ENCODE measurements at places on chromosomes 7 and 10.

DNA sequence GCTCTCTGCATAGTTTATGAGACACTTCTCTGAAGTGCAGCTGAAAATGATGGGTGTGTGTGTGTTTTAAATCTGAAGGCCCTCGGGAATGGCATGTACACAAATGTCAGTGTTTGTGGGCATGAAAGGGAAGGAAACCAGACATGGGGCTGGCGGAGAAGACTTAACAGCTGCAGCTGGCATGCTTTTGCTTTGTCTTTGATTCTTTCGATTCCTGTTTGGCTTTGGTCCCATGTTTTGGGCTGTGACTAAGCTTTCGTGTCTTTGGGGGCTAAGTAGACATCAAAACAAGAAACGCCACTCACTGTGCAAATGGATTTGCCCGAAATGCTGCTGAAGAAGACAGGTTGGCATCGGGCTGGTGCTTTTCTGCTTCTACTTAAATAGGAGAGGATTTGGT, 179.3 kb downstream of the PFKFB3 start:
- no peak for DNase-seq

- DNase-seq: no peak
Measured at GRCh38 chr7:99437946-99438572, 539 bp downstream of the PTCD1 start.

GRCh38 chr7:87128861-87129267, 23.4 kb upstream of the DMTF1 start:
- no peak for DNase-seq

GRCh38 chr10:9621216-9621615, 1396.5 kb upstream of the CELF2 start:
- no peak for DNase-seq

GRCh38 chr10:10314626-10315025, 703.0 kb upstream of the CELF2 start:
- DNase-seq: no peak

- no peak for DNase-seq
Measured at GRCh38 chr7:141039376-141039775, 24.6 kb upstream of the MRPS33 start.

- no peak for DNase-seq
Measured at GRCh38 chr7:81719865-81720264, 50.0 kb downstream of the HGF start.

DNA sequence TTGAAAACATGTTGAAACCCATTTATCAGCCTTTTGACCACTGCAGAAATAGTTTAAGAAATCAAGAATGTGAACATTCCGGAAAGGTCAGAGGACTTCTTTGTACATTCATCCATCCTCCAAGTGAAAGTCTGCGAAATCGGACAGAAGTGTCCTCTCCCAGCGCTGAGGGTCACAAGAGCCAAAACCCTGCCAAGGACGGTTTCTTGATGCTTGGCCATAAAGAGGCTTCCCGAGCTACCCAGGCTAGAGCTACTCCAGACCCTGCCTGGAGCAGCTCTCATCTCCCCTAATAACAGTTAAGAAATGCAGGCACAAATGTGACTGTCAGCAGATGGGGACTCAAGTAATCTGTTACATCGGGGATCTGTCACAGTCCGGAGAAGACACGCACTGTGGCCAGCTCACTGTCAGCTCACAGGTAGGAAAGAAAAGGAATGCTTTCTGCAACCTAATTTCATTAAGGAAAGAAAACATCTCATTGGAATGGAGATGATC, 4.5 kb upstream of the CYTH3 start:
- no peak for DNase-seq

- DNase-seq: no peak
Measured at GRCh38 chr10:127715782-127716378, 21.1 kb upstream of the FOXI2 start.

DNA sequence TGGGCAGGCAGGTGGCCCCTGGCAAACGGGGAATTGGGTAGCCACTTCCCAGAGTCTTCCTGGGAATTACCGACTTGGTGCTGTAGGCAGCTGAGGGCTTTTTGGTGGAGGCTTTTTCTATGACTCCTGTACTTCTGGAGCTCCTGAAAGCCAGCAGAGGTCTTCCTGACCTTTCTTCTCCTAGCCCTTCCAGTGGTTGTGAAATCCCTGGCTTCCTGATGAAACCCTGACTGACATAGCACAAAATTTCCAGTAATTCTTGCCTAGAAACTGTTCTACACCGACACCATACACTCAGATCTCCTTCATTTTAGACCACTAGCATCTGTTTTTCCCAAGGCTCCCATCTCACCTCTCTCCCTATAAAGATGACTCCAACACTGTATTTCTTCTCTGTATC, 120.2 kb downstream of the STRA8 start:
- no peak for DNase-seq

DNA sequence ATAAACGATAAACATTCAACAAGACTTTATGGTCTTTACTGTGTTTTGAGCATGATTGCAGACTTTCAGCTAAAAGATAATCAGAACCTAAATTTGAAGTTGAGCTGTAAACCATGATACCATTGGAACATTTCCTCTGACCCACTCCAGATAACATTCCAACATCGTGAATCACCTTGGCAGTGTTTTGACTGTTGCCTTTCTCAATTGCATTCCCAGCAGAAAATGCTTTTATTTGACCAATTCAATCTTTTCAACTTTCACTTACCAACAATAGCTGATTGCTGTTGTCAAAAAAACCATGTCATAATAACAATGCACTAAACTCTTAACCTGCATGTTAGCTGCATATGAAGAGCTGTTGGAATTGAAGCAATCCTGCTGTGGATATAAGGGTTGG, 165.5 kb downstream of the MDFIC start:
- DNase-seq: no peak

- DNase-seq: peak; percentile 50
Measured at GRCh38 chr10:121710207-121710606, 112.0 kb upstream of the FGFR2 start.

DNA sequence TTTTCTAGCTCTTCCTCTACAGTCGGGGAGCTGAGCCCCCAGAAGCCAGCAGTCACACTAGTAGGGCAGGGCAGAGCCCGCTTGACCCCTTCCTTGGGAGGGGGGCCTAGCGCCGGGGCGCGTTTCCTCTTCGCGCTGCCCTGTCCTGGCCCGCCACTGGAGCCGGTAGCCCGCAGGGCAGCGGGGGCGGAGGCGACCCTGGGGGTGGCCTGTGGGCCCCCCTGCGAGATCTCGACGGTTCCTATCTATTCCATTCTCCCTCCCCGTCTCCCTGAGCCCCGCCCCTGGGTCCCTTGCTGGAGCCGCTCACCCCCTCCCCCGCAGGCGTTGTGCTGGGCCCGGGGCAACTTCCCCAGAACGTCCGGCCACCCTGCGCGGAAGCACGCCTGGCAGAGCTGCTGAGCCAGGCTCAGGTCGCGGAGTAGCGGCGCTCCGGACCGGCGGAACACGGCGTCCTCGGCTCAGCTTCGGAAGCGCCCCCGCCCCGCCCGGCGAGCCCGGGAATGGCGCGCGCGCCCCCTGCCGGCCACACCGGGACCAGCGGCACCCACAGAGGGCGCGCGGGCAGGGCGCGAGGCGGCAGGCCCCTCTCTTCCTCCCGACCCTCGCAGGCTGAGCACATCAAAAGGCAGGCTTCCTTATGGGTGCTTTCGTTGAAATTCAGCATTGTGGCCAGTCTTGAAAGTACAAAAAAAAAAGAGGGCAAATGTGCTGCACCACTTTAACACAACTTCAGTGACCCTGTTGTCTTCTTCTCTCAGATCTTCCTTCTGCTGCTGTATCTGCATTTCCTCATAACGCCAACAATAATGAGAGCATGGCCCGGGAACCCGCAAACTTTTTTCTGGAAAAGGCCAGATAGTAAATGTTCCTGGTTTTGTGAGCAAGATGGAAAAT, 327.6 kb downstream of the TNS3 start:
- DNase-seq: peak; percentile 92

GRCh38 chr7:94657771-94658693, 2.1 kb upstream of the SGCE start:
- peak; percentile 96 for DNase-seq

- no peak for DNase-seq
Measured at GRCh38 chr10:34223658-34224057, 591.4 kb downstream of the PARD3 start.

GRCh38 chr7:132869166-132869861, 212.6 kb downstream of the CHCHD3 start:
- no peak for DNase-seq

GRCh38 chr7:45974540-45975360, 53.7 kb upstream of the IGFBP3 start:
- no peak for DNase-seq

- no peak for DNase-seq
Measured at GRCh38 chr10:17125206-17125893, 4.3 kb downstream of the CUBN start.

GRCh38 chr7:47944536-47945260, 3.6 kb downstream of the PKD1L1 start:
- no peak for DNase-seq

- DNase-seq: no peak
Measured at GRCh38 chr7:21293771-21294170, 134.1 kb upstream of the SP4 start.

DNA sequence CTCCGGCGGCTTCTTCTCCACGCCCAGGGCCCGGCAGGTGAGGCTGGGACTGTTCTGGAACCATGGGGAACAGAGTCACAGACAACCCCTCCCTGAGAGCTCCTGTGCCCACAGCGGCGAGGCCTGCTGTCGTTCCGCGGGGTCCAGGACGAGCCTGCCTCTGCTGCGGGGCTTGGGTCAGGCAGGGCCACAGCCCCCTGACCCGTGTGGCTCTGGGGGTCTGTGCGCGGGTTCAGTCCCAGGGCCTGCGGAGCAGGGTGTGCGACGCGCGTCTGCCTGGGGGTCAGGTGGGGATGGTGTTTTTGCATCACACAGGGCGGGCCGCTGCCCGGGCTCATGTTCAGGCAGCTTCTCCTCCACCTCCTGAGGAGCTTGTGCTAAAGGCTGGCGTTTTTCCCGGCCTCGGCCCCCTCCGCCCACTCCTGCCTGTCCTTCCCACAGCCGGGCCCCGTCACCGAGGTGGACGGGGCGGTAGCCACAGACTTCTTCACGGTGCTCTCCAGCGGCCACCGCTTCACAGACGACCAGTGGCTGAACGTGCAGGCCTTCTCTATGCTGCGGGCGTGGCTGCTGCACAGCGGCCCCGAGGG, 8.4 kb downstream of the AP5Z1 start:
- DNase-seq: no peak

- DNase-seq: peak; percentile 80
Measured at GRCh38 chr7:30752979-30753378, 1.0 kb downstream of the INMT start.

DNA sequence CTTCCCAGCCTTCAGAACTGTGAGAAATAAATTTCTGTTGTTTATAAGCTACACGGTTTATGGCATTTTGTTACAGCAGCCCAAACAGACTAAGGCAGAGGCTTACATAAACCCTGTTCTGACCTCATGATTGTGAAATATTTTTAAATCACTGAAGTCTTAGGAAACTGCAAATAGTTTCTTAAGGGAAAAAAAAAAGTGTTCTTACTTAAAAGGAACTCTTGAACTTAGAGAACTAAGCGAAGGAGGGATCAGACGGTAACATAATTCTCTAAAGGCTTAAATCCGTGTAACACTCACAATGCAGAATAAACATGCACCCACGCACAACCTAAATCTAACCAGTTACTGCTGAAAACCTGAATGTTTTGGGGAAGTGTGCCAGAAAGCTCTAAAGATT, 749.1 kb upstream of the LRRTM3 start:
- no peak for DNase-seq

DNA sequence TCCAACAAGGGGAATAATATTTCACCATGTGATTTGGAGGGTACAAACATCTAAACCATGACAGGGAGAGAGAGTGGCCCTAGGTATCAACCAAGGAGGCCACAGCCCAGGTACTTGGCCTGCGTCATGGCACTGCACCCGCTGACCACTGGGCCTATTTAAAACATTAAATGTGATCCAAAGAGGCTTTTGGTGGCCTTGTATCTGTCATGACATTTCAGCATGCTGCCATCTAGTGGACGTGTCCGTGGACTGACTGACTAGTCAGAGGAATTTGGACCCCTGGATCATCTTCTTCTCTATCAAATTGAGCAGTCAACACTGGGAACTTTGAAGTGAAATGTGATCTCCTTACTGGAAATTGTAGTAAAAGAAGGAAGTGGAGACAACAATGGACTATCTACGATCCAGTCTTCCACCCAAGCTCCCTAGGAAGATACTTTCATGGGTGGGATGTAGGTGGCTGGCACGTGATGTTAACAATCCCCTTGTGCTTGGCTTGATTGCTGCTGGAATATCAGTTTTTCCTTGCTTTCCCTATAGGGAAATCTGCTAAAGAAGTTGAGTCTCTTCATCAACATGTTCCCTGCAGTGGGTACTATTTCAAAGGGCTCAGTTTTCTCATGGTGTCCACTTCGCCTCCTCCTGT, 24.6 kb upstream of the ITGA8 start:
- DNase-seq: no peak

- DNase-seq: no peak
Measured at GRCh38 chr10:121307411-121307980, 290.7 kb downstream of the FGFR2 start.

DNA sequence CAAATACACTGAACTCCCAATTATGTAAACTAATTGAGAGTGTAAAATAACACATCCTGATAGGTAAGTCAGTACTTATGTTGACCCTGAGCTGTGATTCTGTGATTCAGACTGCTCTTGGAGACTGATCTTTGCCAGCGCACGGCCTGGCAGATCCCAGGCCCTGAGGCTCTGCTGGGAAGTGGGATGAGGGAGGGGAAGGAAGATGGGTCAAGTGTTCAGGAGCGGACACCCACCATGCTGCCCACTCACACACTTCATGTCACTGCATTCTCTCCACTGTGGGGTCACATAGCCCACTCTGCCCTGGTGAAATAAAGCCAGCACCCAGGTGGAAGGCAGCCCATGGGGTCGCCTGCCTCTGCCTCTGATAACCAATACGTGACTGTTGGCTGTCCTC, 226.2 kb downstream of the TNS3 start:
- DNase-seq: no peak

- no peak for DNase-seq
Measured at GRCh38 chr7:114718861-114719260, 203.0 kb upstream of the MDFIC start.

GRCh38 chr10:72316748-72317435, 37.8 kb downstream of the DNAJB12 start:
- peak; percentile 74 for DNase-seq

DNA sequence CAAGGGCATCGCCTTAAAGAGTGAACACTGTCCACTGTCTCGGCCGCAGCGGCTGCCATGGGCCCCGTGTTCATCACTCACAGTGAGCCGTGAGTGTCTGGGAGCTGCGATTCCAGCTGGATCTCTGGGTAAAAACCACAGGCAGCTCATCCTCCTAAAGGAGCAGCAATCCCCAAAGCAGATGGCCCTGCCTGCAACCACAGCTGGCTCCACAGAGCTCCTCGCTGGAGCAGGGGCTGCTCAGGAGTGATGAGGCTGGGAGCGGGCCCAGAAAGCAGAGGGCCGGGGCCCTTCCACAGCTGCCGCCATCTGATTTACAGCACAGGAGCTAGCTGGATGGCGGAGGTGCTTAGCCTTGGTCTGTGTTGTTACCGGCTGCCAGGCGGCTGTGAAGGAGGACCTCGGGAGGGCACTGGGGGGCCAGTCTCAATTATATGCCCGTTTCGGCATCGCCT, 6.6 kb upstream of the TMEM184A start:
- DNase-seq: no peak

Data from ovary (tissue), 10 donors.